ENCODE measurements at places on chromosomes 16 and 17.

DNA sequence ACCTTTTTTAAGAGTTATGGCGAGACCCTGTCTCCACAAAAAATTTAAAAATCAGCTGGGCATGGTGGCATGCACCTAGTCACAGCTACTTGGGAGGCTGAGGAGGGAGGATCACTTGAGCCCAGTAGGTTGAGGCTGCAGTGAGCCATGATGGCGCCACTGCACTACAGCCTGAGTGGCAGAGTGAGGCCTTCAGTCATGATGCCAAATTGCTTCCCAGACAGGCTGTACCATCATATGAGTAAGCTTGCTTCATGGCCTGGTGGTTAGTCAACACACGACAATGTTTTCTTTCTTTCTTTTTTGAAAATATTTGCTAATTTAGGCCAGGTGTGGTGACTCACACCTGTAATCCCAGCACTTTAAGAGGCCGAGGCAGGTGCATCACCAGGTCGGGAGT is 12.5 kb downstream of the NTAN1 start:
- no peak for DNase-seq

GRCh38 chr17:73272906-73273218 is 11.2 kb upstream of the CPSF4L start:
- no peak for DNase-seq

DNA sequence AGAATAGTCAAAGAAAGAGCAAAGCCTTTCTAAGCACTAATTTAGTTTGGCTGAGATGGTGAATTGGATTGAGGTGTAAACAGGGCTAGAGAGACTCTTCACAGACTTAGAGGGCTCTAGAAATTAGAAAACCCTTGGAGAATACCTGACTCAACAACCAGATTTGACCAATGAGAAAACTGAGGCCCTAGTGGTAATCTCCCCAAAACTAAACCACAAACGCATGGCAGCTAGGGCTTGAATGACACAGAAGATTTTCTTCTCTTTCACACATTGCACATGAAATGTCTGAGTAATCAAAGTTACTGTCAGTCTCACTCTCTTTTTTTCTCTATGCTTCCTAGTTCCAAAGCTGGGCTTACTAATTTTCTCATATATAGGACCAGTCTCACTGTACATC is 314.5 kb upstream of the KCNJ16 start:
- DNase-seq = no peak

- DNase-seq = no peak
These were observed 370.0 kb downstream of the HS3ST3B1 start for GRCh38 chr17:14670861-14671260.

GRCh38 chr16:8583199-8583598 is 7.1 kb downstream of the TMEM114 start:
- DNase-seq = no peak

Data from uterus (tissue), 4 donors.